ENCODE measurements at places on chromosomes 4 and X. TPM values are rescaled to one million over a fixed set of nuclear protein-coding genes. Genes with fewer than 3 reads are reported as not detected.

DNA sequence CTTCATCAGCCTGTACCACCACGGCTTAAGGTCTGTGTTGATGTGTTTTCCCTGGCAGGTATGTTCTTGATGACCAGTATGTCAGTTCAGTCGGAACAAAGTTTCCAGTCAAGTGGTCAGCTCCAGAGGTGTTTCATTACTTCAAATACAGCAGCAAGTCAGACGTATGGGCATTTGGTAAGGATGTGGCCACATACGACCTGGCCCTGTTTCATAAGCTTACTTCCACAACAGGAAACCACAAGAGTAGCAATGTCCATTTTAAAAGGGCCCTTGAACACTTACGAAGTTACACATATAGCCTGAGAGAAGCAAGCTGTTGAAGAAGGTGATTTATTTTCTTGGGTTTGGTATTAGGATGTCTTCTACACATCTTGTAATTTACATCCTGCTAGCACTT lies 46.1 kb downstream of the BMX start:
- no peak for DNase-seq

DNA sequence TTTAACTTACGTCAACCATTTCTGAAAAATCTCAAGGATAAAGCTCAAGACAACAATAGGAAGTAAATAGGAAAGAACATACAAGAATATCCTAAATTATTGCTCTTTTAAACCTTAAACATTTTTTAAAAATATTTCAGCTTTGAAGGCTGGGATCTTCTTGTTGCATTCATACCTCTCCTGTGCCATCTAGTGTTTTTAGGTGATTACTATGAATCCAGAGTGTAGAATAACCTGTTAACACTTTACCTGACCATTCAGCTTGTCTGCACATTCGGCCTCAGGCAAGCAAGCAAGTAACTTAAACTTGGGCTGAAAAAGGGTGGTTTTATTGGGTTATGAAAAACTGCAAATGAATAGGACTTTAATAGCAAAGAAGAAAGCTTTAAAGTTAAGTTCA lies 507.8 kb upstream of the INTU start:
- DNase-seq = no peak

CT47B1 gene
- total RNA-seq = not detected

ADGRG2 gene
- 1.2 TPM for total RNA-seq

- no peak for DNase-seq
Observed at GRCh38 chrX:118523920-118524319, 28.3 kb downstream of the DOCK11 start.

GRCh38 chr4:78235800-78236199 lies 178.7 kb downstream of the FRAS1 start:
- no peak for DNase-seq

DNA sequence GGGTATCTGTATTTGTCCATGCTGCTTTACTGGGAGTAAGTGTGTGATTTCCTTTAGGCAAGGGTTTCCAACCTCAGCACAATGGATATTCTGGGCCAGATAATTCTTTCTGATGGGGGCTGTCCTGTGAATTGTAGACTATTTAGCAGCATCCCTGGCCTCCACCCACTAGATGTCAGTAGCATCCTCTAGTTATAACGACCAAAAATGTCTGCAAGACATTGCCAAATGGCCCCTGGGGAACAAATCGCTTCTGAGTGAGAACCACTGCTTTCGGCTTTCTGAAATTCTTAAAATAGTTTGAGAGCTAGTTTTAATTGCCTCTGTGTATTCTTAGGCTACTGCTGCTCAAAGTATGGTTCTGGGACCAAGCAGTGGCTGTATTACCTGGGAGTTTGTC lies 81.2 kb upstream of the GPM6B start:
- no peak for DNase-seq

GRCh38 chr4:48262926-48263325 lies 6.7 kb downstream of the TEC start:
- DNase-seq = no peak

DNA sequence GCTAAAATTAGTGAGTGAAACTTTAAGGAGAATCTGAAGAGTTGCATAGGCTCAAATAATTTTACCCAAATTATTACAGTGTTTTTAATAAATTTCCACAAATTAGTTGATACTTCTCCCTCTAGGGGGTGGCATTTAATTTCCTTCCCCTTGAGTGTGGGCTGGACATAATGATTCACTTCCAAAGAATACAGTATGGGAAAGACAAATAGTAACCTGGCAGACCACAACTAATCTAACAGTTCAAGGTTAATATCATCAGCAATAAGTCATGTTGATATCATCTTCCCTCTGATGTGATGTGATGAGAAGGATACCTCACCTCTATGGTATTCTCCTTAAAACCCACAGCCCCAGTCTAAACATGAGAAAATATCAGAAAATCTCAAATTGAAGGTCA lies 15.5 kb downstream of the PFKFB1 start:
- no peak for DNase-seq

GRCh38 chrX:44961817-44962607 lies 89.0 kb downstream of the KDM6A start:
- DNase-seq = no peak

- DNase-seq = no peak
Observed at GRCh38 chrX:102723456-102723855, 2.9 kb downstream of the GPRASP3 start.

DNA sequence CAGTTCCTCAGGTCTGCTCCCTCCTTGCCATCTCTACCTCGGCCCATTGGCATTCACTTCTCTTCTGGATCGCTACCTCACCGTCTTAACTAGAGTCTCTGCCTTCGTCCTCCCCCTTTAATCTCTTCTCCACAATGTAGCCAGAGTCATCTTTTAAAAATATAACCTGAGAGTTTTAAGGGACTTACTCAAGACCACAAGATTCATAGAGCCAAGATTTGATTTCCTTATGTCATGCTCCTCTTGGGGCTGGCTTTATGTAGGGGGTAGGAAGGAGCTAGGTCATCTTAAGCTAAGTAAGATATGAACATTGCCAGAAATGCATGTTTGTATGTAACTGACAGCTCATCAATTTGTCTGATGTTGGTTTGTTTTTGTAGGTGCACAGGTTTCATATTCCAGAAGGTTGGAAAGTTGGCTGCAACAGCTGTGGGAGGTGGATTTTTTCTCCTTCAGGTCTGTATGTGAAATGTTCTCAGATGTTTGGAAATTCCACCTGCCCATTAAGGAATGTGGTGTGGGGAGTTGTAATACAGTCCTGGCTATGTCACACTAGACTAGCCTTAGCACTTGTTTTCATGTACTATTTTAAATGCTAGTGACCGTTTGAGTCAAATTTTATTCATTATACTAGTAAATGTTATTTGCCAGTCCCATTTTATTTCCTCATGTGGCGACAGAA lies 19.6 kb downstream of the FUNDC2 start:
- DNase-seq = no peak

DBET gene
- total RNA-seq = not detected

- no peak for DNase-seq
Observed at GRCh38 chr4:146379744-146380143, 142.0 kb downstream of the SLC10A7 start.

PACRGL gene
- 5.1 TPM for total RNA-seq

DNA sequence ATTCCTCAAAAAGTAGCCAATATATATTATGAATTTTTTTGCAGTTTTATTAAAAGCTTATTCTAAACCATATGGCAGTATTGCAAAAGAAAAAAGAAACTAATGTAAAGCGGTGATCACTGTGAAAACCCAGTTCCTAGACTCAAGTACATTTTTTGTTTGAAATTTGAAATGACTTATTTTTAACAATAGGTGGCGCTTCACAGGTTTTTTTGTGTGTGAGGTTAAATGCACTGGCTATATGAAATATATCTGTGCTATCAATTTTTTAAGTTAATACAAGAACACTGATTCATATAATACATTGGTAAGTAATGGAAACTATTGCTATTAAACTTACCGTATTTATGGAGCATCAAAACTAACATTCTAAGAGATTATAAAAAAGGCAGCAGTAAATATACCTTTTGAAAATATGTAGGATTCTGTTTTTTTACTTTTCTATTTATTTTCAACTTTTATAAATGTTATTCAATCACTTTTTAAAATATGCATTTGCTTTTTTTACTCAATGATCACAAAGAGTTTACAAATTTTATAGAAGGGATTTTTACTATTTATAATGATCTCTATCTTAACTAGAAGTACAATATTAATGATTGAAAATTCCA lies 5.6 kb upstream of the SPRY1 start:
- DNase-seq = no peak

- no peak for DNase-seq
Observed at GRCh38 chrX:68556036-68556435, 57.2 kb downstream of the YIPF6 start.
